ENCODE measurements at places on chromosomes 12 and 14. TPM values are rescaled to one million over a fixed set of nuclear protein-coding genes. Genes with fewer than 3 reads are reported as not detected.

DNA sequence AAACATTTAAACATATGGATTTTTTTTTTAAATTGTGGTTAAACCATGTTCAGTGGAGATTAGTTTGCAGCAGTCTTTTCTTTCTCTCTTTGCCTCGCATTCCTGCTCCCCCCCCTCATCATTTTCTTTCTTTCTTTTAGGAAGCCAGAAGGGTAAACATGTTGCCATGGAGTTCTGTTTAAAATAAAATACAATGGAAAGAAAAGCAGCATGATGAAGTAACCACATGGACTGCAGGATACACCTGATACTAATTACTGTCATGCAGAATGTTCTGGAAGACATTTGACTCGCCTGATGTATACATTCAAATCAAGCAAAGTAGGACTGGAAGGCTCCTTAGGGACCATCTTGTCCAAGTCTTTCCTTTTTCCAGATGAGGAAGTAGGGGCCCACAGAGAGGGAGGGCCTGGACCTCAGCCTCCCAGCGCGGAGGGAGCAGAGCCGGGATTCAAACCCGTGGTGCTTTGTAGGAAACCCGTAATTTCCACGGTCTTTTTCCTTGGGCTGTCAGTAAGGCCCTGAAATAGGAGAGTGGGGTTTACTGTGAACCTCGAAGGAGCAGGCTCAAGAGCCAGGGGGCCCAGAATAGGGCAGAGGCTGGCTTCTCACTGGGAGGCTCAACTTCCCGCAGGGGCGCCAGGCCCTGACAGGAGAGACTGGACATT is 2.4 kb upstream of the MEG3 start:
- DNase-seq = no peak

DNA sequence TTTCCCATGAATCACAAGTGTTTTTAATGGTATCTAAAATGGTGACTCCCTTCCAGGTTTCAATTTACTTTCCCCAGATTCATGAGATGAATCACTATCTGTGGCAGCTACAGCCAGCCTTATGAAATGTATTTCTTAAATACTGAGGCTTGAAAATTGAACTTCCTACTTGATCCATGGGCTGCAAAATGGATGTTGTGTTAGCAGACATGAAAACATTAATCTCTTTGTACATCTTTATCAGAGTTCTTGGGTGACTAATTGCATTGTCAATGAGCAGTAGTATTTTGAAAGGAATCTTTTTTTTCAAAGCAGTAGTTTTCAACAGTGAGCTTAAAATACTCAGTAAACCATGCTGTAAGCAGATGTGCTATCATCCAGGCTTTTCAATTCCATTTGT is 250.8 kb downstream of the SLC6A15 start:
- no peak for DNase-seq

The SERPINA5 gene
- total RNA-seq = 516 TPM

- peak; percentile 97 for DNase-seq
These were observed 138.5 kb downstream of the KICS2 start for GRCh38 chr12:64083285-64084210.

DNA sequence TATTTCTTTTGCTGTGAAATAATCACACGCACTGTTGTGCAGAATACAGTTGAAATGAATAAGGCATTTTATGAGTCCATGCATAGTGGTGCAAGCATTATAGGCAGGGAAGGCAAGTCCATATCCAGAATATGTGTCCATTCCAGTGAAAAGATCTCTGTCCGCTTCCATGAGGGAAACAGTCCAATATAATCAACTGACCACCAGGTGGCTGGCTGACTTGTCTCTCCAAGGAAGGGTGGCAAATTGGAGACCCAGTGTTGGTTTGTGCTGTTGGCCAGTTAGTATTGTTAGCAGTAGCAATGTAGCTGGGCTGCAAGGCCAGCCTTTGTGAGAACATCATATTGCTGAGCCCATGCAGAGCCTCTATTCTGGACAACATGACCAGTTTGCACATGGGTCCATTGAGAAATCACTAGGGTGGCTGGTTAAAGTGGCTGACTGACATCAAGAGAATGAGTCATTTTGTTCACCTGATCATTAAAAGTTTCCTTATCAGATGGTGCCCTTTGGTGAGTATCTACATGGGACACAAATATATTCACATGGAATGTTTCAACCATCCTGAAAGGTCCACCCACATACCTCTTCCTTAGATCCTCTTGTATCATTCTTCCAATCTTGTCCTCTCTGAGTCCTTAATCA is 17.3 kb upstream of the YAF2 start:
- DNase-seq = no peak

GRCh38 chr12:82029936-82030335 is 270.8 kb upstream of the PPFIA2 start:
- no peak for DNase-seq

The TAS2R50 gene
- 12.0 TPM for total RNA-seq

The NXPH4 gene
- 0.46 TPM for total RNA-seq

DNA sequence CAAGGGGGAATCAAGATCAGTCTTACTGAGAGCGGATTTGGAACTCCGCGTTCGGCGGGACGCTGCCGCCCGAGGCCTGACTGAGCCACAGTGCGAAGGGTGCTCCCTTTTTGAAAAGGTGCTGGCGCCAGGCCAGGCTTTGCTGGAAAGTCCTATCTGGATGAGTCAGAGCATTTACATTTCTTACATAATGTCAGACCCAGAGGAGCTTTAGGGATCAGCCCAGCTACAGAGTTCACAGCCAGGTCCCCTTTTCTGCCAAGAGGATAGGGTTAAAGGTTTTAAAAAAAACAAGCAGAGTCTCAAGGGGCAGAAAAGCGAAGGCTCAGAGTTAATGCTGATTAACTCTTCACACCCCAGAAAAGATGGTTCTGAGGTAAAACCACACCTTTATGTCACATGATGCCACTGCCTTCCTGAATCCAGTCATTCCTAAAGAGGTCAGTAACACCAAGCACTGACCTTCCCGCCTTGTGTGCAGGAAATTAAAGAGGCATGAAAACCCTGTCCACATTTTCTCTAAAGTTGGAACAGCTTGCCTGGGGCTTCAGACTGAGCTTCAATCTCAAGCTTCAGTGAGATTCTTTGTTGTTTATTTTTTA is 11.7 kb upstream of the FBXL14 start:
- peak; percentile 94 for DNase-seq

DNA sequence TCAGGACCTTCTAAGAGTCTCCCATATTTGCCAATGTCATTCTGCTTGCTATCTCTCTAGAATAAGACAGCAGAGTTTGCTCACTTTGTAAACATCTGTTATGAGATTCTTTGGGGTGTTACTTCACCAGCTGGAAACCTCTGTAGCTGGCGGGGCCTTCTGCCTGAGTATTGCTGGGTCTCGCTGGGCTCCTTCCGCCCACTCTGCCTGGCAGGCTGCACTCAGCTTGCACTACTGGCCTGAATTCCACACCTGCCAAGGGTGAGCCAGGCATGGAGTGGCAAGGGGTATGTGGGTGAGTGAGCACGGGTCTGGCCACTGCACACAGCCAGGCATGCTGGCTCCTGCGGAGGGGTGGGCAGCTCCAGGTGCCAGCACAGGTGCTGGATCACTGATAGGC is 267.3 kb upstream of the PDE3A start:
- no peak for DNase-seq

The GLI1 gene
- 0.81 TPM for total RNA-seq

DNA sequence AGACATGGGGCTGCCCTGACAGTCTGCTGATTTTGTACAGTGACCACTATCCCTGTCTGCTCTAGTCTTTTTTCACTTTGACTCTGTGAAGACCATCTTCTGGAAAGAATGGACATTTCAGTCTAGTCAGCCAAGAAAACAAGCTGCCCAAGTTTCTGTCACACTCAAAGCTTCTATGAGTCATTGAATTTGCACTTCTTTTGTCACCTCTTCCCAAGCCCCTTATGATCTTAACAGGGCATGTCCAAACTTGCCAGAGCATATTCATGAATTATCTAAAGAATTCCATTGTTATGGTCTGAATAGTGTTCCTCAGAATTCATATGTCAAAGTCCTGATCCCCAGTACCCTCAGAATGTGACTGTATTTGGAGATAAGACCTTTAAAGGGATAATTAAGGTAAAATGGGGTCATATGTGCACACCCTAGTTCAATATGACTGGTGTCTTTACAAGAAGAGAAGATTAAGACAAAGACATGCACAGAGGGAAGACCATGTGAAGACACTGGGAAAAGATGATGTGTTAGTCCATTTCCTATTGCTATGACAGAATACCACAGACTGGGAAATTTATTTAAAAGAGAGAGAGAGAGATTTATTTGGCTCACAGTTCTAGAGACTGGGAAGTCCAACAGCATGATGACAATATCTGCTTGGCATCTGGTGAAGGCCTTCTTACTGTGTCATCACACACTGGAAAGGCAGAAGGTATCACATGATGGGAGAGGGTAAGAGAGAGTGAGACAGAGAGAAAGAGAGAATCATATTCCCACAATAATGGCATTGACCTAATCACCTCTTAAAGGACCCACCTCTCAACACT is 242.6 kb downstream of the BTG1 start:
- DNase-seq = no peak

DNA sequence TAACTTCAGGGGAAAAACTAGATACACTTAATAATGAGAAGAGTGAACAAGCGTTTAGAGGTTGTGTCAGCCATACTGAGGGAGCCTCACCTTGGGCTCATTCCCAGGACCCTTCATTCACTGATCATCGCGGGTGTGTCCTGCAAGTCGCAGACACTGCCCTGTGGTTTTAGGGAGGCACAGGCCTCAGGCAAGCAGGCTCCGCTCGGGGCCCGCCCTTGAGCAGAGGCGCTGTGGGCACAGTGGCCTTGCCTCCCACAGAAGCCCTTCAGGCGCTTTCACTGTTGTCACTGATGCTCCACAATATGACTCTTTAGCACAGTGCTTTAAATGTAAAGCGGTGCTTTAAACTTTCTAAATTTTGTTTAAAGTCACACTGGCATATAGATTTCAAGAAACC is 67.4 kb downstream of the DDX51 start:
- no peak for DNase-seq

GRCh38 chr14:103862393-103862782 is 15.0 kb upstream of the PPP1R13B start:
- no peak for DNase-seq

DNA sequence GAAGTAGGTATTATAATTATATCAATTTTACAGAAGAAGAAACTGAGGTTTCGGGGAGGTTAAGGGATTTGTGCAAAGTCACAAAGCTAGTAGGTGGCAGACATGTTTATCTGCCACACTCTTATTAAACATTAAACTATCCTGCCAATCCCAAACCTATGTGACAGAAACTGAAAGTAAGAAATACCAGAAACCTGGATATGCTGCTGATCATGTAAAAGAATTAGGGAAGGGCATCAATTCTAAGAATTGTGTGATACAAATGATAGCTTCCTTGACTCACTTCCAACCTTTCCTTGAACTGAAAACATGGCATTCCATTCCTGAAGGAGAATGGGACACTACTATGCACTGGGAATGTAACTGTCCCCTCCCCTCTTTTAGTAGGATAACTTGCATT is 16.9 kb downstream of the TAOK3 start:
- DNase-seq = no peak

DNA sequence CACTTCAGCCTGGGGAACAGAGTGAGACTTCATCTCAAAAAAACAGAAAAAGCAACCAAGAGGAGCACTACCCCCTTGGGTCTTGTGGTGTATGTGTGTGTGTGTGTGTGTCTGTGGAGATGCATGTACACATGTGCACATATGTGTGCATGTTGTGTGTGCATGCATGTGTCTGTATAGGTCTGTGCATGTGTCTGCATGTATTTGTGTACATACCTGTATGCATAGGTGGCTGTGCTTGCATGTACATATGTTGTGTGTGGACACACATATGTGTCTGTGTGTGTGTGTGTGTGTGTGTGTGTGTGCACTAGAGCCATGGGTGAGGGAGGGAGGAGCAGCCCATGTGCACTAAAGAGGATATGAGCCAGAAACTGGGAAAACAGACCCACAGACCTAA is 49.1 kb downstream of the ARL6IP4 start:
- no peak for DNase-seq
